Sigmoid colon (tissue), 7 donors: ENCODE measurements at places on chromosomes 12 and 14. TPM values are rescaled to one million over a fixed set of nuclear protein-coding genes. Genes with fewer than 3 reads are reported as not detected.
A peak's percentile ranks its signal among the peaks of the same experiment; 100 is the strongest.

Gene SLC38A2
- total RNA-seq = 269 TPM

Gene ZNF385A
- 12.8 TPM for total RNA-seq

- DNase-seq = peak; percentile 56
Measured at GRCh38 chr14:99589651-99590530, 14.1 kb downstream of the CCDC85C start.

GRCh38 chr14:68639000-68639757 lies 153.7 kb downstream of the ZFP36L1 start:
- DNase-seq = no peak
